ENCODE measurements at places on chromosomes 1 and 21. TPM values are rescaled to one million over a fixed set of nuclear protein-coding genes. Genes with fewer than 3 reads are reported as not detected.

DNA sequence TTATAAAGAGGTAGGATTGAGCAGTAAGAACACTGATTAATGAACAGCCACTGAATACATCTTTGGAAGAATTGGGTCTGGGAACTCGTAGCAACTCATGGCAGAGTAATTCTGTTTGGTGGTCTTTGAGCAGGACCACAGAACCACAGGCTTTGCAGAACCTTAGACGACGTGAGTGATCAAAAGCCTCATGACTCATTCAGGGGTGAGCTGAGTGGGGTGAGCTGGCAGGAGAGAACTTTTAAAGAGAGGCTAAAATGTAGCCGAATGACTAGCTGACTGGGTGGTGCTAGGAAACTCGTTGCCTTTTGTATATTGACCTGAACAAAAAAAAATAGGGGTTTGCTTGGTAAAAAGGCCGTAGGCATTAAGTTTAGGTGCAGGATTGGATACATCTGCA lies 313.8 kb downstream of the TGFB2 start:
- DNase-seq, result no peak

DNA sequence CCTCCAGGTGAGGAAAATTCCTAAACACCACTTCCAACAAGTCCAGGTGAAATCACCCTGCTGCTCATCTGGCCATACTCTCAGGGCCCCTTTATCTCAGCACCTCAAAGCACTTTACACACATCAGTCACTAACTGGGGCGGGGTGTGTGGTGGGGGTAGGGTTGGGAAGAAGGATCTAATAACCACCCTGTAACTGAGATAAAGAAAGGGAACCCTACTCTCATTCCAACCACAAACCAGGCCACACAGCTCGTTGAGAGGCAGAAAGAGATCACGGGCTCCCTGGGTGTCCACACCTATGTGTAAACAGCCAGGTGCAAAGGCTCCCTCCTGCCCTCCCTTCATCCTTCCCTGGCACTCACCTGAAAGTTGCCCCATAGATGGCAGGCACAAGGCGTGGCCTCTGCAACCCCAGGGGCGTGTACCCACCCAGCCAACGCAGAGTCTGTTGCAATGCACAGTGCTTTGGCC lies 20.4 kb downstream of the GPR161 start:
- no peak for DNase-seq

- peak; percentile 84 for DNase-seq
Measured at GRCh38 chr1:85297855-85298629, 21.6 kb upstream of the BCL10 start.

GRCh38 chr1:100989306-100990077 lies 36.1 kb downstream of the DPH5 start:
- DNase-seq, result no peak

The ATAD3C gene
- total RNA-seq, result 7.0 TPM

GRCh38 chr1:224694969-224695368 lies 78.9 kb downstream of the CNIH3 start:
- no peak for DNase-seq

- DNase-seq, result no peak
Measured at GRCh38 chr1:9281908-9282695, 10.6 kb upstream of the SPSB1 start.

DNA sequence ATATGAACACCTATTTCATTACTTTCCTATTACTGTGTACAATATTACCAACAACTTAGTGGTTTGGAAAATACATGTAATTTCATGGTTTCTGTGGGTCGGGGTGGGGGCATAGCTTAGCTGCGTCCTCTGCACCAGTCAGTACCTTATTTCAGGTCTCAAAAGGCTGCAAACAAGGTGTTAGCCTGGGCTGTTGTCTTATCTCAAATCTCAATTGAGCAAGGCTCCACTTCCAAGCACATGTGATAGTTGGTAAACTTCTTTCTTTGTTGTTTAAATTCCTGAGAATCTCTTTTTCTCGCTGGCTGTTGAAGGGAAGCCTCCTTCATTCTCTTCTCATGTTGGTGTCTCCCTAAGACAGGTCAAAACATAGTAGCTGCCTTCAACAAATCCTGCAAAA lies 485.4 kb downstream of the AMY1C start:
- DNase-seq, result no peak

DNA sequence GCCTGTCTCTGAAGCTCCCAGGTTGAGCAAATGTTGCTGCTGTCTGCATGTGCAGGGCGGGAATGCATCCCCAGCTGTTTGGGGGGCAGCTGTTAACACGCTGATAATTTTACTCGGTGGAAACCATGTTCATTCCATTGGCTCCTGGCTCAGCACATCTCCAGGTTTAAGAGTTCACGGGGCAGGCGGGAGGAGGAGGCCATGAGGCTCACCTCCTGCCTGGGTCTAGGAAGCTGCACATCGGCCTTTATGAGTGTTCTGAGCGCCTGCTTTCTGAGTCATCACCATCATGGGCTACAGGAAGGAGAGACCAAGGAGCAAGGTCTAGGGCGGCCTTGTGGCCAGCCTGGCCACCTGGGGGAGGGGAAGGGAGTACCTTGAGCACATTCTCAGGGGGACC lies 29.7 kb downstream of the AJAP1 start:
- no peak for DNase-seq

Data from mucosa of gallbladder (tissue), 1 donor.